Stimulated activated CD8-positive, alpha-beta memory T cell treated with anti-CD3 and anti-CD28 coated beads, Interleukin-15, amount 100 ng/mL, for 1 hour (primary cell): ENCODE measurements at places on chromosomes 11 and 22.
A peak's percentile ranks its signal among the peaks of the same experiment; 100 is the strongest.

GRCh38 chr22:38317995-38318715 is 922 bp upstream of the CSNK1E start:
- DNase-seq: no peak

DNA sequence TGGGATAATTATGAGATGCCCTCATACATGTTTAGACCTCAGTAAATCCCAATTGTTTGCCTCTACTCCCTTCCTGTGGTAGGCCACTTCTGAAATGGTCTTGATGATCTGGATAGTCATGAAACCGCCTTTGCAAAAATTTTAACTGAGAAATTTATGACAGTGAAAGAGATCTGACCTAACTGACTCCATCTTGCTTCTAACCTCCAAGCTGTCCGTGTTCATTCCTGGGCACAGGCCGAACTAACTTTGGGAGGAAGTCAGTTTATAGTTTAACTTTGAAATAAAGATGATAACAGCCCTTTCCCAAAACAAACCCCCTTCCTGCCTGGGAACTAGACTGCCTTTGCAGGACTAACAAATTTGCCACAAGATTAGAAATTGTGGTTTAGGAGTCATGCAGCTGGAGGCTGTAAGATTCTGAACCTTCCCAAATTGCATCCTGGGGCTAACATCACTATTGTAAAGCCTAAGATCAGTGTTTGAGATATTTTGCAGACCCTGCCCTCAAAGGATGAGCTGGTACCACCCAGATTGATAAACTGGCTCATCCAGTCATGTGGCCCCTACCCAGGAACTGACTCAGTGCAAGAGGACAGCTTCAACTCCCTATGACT is 19.9 kb upstream of the CTR9 start:
- no peak for DNase-seq

- no peak for DNase-seq
Measured at GRCh38 chr22:19843857-19844376, 10.8 kb downstream of the GNB1L start.

DNA sequence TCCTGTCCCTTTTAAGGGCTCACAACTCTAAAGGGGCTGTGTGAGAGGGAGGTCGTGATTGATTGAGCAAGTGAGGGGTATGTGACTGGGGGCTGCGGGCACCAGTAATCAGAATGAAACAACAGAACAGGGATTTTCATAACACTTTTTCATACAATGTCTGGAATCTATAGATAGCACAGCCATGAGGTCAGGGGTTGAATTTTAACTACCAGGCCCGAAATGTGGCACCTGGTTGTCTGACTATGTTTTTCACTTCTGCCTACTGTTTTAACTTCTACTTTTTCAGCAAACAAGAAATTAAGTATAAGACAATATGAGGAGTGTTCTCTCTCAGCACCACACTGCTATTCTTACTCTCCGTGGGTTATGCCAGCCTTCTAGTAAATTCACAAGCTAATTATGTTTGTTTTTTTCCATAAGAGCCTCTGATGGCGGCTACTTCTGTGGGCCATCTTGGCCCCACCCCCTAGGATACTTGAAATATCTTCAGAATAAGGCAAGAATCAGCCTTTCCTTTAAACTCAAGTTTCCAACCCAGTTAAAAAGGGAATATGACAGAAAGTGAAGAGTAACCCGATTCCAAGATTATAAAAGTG is 552.8 kb upstream of the CHORDC1 start:
- no peak for DNase-seq

GRCh38 chr22:36435516-36436415 is 45.7 kb downstream of the TXN2 start:
- DNase-seq: peak; percentile 37

DNA sequence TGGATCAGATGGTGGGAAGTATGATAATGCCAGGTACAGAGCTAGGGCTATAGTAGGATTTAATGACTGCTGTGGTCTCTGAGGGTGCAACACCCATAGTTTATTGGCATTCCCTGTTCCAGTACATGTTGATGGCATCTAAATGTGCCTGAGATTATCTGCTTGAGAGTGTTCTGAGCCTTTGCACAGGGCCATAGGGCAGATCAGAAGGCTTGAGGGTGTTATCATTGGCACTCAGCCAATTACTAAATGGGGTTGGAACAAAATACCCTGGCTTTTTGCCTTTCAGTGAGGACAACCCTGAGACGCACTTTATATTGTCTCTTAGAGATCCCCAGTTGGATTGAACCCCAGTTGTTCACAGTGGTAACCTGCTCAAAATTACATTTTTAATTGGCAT is 6.7 kb downstream of the SLC5A12 start:
- no peak for DNase-seq

- no peak for DNase-seq
Measured at GRCh38 chr11:849104-849824, 6.6 kb downstream of the TSPAN4 start.

- DNase-seq: no peak
Measured at GRCh38 chr11:59866397-59866796, at the start of gene TCN1. Gene TCN1, minus strand, starts transcription at chr11:59866487. Its CDS starts 17 bp downstream, at chr11:59866470.

GRCh38 chr22:21015466-21016006 is 571 bp downstream of the P2RX6 start:
- DNase-seq: no peak

DNA sequence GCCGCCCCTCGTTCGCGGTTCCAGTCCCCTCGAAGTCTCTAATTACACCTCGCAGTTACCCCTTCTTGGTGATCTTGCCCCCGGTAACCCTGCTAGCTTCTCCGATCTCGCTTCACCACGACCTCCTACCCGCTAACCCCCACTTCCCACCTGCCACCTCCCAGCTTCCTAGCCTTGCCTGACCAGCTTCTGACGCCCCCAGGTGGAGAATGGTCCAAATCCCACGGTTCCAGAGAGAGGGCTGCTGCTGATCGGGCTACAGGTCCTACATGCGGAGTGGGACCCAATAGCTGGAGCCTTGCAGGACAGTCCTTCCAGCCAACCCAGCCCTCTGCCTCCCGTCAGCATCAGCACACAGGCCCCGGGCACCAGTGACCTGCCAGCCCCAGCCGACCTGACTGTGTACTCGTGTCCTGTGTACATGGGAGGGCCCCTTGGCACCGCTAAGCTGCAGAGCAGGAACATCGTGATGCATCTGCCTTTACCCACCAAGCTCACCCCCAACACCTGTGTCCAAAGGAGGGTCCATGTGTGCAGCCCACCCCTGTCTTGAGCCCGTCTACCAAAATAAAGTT is 31.9 kb downstream of the RRP8 start:
- no peak for DNase-seq

DNA sequence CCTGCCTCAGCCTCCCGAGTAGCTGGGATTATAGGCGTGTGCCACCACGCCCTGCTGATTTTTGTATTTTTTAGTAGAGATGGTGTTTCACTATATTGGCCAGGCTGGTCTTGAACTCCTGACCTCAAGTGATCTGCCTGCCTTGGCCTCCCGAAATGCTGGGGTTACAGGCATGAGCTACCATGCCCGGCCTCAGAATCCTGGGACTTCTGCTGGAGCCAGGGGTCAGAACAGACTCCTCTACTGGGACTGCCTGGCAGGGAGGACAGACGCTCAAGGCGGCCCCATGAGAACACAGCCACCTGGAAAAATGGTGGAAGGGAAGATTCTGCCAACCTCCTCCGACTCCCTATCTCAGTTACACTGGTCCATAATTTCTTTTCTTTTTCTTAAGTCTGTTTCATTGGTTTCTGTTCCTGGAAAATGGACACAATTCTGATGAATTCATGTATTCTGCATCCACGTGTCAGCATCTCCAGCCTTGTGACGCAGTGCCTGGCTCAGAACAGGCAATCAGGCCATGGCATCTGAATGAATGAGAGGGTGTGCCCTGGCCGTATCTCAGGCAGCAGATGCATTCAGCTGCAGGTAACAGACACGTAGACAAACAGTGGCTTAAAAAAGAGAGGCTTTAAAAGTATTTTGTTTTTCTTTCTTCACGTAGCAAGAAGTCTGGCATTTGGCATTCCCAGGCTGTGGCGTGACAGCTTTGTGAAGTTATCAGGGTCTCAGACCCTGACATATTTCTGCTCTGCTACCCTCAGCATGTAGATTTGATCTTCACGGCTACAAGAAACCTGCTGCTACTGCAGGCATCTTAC is 4.8 kb downstream of the SMIM38 start:
- DNase-seq: no peak
